ENCODE measurements at places on chromosomes 5 and 9.

DNA sequence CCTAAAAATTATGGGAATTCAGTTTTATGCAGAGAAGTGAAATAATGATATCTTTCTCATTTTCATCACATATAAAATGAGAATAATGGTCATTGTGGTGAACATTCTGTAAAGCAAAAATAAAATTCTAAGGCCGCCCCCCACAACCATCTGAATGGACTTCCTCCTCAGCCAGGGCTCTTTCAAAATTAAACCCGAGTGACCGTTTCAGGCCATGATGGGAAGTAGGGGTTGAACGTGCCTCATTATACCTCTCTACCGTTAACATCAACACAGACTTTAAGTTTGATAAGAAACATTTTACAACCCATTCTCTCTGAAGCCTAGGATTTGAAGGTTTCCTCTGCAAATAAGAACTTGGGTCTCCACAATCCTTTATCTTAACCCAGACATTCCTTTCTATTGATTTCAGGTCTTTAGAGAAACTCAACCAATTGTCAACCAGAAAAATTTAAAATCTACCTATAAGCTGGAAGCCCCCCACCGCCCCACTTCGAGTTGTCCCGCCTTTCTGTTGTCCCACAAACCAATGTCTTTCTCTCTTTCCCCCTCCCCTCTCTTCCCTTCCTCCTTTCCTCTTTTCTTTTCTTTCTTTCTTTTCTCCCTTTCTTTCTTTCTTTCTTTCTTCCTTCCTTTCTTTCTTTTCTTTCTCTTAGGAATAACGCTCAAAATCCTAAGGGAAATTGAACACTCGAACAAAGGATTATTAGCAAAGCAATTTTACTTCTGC is 1.7 kb upstream of the TMCO6 start:
- no peak for DNase-seq

- no peak for DNase-seq
These were observed 29.3 kb upstream of the SPDL1 start for GRCh38 chr5:169554251-169554650.

DNA sequence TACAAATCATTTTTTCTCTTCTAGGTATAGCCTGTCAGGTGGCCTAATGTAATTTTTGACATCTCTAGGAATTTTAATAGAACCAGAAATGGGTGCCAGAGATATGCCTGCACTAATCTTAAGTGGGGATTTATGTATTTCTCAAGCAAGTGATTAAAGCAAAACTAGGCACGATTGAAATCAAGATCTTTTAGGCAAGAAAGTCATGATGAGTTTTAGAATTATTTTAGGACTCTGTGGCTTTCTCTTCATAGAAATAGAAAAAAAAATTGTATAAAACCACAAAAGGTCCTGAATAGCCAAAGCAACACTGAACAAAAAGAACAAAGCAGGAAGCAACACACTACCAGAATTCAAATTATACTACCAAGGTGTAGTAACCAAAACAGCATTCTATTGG is 952 bp upstream of the AMACR start:
- no peak for DNase-seq

- DNase-seq: no peak
These were observed 1.6 kb downstream of the CRAT start for GRCh38 chr9:129108805-129109536.

DNA sequence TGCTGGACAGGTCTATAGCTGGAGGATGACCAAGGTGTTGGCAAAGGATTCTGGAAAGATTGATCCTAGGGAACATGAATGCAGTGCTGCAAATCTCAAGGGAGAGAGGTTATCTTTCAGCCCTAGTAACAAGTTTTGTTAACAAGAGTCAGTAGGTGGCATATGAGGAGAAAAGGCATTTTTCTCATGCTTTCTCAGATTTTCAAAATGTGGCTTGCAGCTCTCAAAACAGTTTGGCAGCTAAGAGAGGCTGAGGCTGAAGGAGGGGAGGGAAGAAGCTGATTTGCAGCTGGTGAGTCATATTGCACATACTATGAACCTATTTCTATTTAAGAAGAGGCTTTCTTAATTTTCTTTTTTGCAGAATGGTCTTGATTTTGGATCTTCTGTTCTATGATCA is 64.3 kb upstream of the PCA3 start:
- no peak for DNase-seq

DNA sequence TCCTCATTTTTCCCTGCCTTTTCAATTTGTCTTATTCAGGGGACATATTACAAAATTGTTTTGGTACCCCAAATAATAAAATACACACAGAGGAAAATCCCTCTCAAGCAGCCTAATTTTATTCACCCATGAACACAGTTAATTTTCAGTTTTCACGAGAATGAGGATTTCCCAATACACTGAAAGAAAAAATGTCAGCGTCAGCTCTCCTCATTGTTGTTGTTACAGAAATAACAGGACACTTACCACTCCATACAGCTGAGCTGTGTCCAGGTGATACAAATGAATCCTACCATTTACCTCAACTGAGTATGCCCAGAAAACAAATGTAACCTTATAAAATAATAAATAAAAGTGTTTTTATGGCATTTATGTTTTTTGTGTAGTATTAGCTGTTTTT is 144.6 kb upstream of the PCA3 start:
- no peak for DNase-seq

GRCh38 chr5:135505973-135506372 is 29.8 kb downstream of the NEUROG1 start:
- no peak for DNase-seq

- DNase-seq: no peak
These were observed 2.7 kb upstream of the CKMT2 start for GRCh38 chr5:81230416-81230815.

GRCh38 chr5:129120158-129120581 is 25.6 kb downstream of the ISOC1 start:
- DNase-seq: no peak

DNA sequence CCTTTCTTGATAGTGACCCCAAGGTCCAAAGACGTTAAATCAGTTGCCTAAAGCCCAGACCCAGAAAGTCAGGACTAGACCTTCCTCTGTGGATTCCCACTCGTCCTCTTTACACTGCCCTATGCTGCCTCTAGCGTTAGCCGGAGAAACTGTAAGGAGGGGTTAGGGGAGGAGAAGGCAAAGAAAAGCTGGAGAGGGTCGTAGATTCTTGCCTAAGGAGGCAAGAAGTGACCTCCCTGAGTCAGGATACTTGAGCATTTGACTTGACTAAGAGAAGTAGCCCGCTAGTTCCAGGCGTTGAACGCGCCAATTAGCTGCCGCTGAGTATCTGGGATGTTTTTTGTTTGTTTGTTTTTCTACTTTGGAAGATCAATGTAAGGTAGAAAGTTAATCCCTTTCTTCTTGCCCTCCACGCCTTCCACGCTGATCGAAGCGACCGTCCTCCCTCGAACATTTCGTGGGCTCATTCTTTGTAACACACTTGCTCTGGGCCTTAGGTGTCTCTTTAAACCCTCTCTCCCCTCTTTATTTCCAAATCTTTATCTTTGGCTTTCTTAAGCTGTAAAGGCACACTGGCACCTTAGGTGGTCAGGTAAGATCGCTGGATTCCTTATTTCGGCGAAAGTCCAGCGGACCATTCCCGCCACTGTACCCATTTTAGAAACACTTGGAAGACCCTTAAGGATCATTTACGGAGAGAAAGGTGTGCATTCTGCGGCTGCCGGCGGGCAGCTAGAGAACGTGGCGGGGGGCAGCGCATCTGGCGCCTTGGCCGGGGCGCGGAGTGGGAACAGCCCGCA is 5.1 kb upstream of the RGMB start:
- DNase-seq: no peak

- DNase-seq: no peak
These were observed 30.1 kb downstream of the GALNT10 start for GRCh38 chr5:154220625-154221024.

DNA sequence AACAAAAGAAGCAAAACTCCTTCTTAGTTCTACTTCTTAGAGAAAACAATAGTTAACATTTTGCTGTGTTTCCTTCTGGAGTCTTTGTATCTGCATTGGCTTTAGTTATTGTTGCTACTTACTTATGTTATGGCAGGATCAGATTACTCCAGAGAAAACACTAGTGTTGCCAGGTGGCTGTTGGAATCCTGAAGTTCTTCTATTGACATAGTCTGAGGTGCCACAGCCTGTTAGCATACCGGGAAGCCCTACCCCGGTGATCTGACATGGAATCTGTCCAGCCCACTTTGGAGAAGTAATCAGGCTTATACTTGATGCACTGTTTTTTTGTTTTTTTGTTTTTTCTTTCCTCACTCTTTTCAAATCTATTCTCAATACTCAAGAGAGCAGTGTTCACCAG is 68.5 kb upstream of the CEP78 start:
- no peak for DNase-seq

DNA sequence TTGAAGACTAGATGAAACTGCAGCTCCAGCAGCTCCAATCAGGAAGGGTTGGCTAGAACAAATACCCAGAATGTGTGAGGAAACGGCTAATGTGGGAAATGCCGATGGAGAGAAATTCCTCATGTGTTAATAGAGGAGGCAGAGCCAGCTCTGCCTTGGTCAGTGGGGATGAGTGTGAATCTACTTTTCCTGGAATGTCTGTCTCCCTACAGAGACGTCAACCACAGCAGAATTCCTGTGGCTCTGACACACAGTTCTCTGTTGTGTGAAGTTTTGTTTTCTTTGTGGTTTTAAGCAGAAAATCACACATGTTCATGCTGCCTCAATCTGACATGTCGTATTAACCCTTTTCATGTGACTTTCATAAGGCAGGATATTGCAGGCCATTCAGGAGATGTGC is 476.6 kb upstream of the WWC1 start:
- DNase-seq: no peak

DNA sequence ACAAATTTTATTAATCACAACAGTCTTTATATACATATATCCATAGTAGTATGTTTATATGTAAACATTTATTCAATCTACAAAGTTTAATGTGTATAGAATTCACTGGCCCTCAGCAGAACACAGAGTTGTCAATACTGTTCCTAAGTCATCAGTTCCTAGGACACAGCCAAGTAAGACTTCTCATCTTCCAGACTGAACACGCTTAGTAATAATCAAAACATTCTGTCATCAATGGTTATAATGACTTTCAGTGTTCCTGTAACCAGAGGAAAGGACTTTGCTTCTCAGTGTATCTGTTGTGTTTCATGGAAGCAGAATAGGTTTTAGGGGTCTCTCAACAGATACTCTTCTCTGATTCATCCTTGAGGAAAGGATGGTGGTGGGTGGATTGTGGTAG is 82.2 kb downstream of the SMIM23 start:
- no peak for DNase-seq

- no peak for DNase-seq
These were observed 24.0 kb downstream of the RANBP17 start for GRCh38 chr5:170885809-170886208.

DNA sequence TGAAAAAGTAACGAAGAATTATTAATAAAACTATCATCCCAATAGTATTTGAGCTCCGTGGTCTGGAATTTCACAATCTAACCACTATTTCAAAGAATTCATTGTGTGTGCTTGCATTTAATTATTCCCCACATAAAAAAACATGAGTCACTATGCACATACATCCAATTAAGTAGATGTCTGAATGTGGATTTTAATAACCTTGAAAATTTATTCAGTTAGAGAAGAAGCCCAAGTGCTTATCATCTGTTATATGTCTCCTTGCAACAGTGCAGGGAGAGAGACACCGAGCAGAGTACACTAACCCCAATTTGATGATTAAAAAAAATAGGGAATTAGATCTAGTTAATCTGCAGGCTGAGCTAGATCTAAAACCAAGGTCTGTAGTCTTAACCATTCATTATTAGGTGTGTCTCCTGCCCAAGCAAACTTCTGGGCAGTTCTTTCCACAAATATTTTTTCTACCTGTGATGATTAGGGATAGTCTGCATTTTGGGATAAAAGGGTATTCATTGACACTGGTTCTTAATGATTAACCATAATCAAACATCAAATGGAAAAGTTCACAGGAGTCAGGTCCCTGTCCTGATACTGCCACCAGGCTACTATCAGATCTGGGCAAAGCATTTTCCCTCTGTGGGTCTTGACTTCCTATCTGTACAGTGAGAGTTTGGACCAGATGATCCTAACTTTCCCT is 164.2 kb downstream of the GRIA1 start:
- no peak for DNase-seq

- no peak for DNase-seq
These were observed 168.7 kb downstream of the C5orf15 start for GRCh38 chr5:133799571-133800237.

- DNase-seq: no peak
These were observed 386.1 kb downstream of the NTRK2 start for GRCh38 chr9:85055506-85056202.

GRCh38 chr5:65760504-65761275 is 38.7 kb downstream of the NLN start:
- no peak for DNase-seq

DNA sequence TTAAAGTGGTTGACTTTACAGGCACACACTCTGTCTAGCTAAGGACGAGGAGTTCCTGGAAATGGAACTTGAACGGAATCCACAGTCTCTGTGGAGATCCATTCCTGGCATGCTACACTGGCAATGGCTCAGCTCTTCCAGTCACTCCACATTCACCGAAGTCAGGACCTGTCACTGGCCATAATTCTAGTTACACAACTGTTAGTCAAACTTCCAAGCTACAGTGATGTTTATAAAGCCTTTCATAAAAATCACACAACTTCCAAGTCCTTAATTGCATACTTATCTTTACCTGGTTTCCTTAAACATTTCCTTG is 15.7 kb downstream of the CDC14B start:
- DNase-seq: no peak

GRCh38 chr9:70170151-70170790 is 88.5 kb upstream of the SMC5 start:
- DNase-seq: no peak

DNA sequence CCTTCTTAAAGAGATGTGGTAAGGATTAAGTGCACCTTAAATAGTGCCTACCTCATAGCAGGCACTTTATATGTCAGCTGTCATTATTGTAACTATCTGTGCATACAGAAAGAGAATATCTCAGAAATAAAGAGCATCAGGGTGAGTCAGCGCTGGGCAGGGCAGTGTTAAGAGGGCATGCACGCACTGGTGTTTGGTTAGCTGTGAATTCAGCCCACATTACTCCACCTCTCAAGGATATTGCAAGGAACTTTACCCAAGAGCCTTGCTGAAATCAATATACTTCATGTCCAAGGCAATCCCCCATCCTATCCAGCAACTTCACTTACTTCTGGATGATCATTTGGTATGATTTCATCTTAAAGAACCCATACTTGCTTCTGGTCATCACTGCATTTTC is 300.9 kb downstream of the NTRK2 start:
- no peak for DNase-seq

DNA sequence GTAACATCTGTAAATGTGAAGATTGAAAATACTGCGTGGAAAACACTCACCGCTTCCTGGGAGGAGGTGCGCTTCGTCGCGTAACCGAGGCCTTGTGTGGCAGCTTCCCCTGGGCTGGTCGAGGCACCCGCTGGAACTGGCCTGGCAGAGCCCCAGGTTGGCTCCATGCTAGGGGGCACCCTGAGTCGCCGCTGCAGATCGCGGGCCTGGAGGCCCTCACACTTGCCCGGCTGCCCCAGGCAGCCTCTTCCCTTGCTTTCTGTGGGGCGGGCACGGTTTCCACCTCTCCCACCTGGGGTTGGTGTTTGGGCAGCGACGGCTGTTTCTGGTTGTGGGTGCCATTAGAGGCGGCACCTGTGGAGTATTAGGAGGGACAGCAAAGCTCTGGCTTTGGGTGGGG is 852 bp downstream of the ZNF354C start:
- no peak for DNase-seq

GRCh38 chr5:154374264-154374663 is 71.5 kb upstream of the SAP30L start:
- no peak for DNase-seq
